AG04449 (cell line): ENCODE measurements at places on chromosomes 11 and 22.

- DNase-seq = no peak
These were observed 566.7 kb downstream of the BRD1 start for GRCh38 chr22:49260681-49261580.

DNA sequence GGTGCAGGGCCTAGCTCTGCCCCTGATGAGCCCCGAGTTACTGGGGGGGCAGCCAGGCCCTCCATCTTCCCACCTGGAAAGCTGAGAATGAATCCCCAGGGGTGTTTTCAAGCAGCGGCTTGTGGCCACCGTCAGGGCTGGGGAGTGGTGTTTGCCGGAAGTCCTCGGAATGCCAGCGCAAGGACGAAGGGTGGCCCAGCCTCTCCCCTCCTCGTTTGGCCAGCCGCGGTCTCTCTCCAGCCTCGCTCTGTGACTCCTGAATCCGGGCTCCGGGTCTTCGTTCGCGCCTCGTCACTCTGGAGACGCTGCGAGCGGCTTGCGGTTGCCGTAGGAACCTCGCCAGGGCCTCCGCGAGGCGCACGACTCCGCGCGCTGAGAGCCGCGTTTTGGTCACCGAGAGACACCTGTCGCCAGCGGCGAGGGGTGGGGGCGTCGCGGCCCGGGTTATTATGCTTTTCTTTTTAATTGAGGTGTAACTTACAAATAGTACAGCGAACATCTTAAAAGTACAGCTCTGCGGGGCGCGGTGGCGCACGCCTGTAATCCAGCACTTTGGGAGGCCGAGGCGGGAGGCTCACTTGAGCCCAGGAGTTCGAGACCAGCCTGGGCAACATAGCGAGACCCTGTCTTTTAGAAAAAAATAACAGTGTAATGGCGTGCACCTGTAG lies 6.3 kb upstream of the KDELR3 start:
- no peak for DNase-seq

- DNase-seq = no peak
These were observed 14.6 kb downstream of the MRGPRF start for GRCh38 chr11:68998390-68998911.

DNA sequence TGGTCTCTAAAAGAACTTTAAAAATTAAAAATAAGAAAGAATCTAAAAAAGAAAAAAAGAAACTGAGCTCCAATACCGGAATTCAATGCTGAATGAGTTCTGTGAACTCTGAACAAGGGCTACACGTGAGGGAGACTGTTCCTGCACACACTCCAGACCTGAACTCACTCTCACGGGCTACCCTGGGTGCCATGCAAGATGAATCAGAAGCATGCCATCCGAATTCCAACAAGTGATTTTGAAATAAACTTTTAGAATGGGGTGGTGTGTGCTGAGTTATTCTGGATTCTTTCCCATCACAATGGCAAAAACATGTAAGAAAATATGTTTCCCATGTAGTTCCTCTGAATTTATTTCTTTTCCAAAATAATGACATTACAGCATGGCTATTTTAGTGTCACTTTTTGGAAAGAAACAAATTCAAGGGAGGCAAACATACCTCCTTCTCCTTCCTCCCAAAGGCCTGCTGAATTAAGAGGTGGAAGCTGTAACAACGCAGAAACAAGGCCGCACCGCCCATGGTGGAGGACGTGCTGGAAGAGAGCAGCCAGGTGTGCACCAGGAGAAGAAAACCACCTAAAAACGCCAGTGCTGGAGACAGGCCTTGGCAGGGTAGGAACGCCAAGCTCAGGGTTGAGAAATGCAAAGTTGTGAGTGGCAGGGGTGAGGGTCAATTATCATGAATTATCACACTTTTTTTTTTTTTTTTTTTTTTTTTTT lies 63.2 kb upstream of the ARFGAP3 start:
- peak; percentile 50 for DNase-seq

DNA sequence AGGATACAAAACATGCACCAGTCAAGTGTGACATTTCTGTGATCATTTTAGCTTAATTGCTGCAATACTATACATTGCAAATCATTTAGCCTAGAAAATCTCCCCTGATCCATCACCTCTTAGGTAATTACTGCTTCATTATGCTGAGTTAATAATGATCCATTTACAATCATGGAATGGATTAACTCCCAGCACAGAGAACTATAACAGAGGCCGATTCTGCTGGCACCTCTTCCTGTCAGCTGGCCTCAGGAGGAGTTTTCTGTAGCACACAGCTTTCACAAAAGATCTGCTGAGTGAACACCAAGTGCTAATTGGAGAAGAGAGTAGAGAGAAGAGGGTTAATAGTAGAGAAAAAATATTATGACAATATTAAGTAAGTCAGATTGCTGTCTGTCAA lies 591.8 kb upstream of the KIRREL3 start:
- DNase-seq = no peak
